ENCODE measurements at places on chromosomes 11 and 22.

DNA sequence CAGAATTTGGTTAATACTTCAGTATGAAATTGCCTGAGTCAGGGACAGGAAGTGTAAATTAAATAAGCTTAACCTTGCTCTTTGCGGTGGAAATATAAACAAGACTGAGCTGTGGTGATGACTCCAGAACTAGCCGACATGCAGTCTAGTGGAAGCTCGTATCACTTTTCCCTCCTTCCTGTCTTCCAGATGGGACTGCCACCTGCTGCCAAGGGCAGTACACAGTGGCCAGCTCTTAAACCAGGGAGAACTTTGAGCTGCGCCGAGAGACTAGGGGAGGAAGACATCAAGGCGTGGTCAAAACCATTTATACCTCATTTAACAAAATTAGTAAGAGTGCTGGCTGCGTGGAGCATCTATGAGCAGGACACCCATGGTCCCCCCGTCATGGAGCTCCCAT lies 31.3 kb upstream of the CTTN start:
- DNase-seq = no peak

- DNase-seq = no peak
Observed at GRCh38 chr11:129259931-129260348, 67.8 kb upstream of the ARHGAP32 start.

GRCh38 chr11:129817534-129818051 lies 1.9 kb downstream of the TMEM45B start:
- no peak for DNase-seq

GRCh38 chr11:58286249-58286648 lies 18.2 kb upstream of the OR10W1 start:
- no peak for DNase-seq

DNA sequence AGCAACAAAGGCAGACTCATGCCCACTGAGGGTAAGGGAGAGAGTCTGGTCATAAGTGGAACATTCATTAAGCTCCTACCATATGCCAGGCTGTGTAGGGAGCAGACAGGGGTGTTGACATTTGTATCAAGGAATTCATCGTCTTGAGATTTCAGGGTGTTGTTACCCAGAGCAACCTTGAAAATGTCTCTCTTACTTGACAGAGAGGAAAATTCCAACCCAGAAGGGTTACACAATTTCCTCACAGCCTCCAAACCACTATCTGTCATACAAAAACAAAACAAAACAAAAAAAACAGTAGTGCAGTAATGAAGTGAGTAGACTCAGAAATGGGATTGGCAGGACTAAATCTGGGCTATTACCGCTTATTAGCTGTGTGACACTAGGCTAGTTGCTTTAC lies 113.2 kb downstream of the MIAT start:
- no peak for DNase-seq

- no peak for DNase-seq
Observed at GRCh38 chr22:35258191-35258988, 1.1 kb downstream of the HMGXB4 start.

DNA sequence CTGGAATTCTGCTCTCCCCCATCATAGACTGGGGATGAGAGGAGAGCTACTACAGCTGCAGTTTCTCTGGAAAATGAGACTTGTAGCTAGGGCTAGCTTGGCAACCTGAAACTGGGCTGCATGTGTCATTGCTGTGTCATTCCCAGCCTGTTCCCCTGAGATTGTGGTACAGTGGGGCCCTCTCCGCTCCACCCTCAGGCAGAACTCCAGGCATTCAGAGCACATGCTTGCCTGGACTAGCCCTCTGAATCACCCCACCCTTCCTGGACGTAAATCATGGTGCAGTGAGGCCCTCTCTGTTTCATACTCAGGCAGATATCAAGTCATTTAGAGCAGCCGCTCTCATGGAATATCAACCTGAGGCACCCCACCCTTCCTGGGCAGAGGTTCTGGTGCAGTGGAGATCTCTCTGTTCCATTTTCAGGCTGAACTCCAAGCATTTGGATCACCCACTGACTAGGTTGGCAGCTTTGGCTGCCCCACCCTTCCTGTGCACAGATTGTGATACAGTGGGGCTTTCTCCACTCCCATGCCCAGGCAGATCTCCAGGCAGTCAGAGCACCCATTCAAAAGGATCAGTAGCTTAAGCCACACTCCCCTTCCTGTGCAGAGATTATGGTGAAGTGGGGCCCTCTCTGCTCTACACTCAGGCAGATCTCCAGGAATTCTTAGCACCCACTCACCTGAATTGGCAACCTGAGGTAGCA lies 274.4 kb downstream of the C11orf87 start:
- no peak for DNase-seq

DNA sequence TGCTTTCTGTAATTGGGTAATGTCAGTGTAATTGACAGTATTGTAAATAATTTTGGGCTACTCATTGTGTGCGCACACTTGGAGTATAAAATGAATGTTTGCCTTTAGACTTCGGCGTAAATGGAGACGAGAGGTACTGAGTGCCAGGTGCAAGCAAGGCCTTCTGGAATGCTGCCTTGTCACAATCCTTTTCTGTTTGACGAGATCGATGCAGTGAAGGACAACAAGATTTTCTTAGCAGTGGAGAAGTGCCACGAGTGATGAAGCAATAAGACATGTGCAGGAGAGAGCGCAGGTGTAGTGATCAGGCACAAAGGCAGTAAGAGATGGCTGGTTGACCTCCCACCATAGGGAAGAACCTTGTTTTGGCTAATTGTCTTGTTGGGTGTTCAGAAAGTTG lies 67.5 kb downstream of the DDX10 start:
- DNase-seq = no peak

DNA sequence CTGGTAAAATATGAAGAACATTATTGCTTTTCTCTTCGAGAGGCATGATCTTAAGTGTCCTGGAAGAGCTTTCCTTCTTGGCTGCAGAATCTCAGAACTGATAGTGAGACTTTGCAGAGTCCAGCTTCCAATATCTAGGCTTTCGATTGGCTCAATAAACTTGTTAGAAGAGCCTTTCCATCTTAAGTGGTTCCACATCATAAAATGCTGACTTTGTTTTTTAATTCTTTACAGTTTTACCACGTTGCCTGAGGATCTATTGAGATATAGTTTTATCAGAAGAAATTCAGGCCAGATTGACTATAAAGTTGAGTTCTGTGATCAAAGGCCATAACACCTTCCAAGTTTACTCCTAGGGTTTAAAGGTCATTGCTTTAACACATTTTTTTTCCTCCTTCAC lies 15.6 kb upstream of the DNAJB7 start:
- DNase-seq = no peak

Measured in CD4-positive, alpha-beta T cell treated with Interleukin-1 beta for 1 hour (primary cell).